AML-193 (cell line): ENCODE measurements at places on chromosomes 7 and 10.

- DNase-seq, result no peak
Observed at GRCh38 chr7:138954545-138955475, 26.4 kb downstream of the KIAA1549 start.

DNA sequence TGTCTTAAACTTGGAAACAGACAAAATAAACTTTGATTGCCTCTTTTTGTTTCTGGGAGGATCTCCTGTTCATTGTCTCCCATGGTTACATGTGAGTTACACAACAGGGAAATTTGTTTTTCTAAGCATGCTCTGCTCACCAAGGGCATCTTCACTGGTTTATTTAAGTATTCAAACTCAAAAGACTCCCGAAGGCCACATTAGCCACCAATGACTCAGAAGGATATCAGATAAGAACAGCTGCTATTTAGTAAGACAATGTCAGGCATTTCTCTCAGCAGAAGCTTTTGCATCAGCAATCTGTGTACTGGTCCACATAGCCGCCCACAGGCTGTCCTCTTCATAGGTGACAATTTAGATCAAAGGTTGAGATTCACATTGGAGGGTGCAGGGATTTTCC is 19.3 kb downstream of the OR6B1 start:
- DNase-seq, result no peak

DNA sequence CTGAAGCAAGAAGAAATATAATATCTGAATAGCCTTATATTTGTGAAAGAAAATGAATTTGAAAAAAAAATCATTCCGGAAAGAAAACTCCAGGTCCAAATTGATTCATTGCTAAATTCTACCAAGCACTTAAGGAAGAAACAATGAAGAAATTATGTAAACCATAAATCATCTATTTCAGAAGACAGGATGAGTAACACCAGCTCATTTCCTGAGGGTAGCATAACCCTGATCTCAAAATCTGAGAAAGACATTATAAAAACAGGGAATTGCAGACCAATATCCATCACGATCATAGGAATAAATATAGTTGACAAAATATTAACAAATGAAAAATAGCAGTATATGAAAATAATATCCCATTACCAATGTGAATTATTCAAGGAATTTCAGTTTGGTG is 70.1 kb upstream of the RAB18 start:
- no peak for DNase-seq

- DNase-seq, result no peak
Observed at GRCh38 chr7:111012149-111012548, 78.8 kb upstream of the LRRN3 start.

DNA sequence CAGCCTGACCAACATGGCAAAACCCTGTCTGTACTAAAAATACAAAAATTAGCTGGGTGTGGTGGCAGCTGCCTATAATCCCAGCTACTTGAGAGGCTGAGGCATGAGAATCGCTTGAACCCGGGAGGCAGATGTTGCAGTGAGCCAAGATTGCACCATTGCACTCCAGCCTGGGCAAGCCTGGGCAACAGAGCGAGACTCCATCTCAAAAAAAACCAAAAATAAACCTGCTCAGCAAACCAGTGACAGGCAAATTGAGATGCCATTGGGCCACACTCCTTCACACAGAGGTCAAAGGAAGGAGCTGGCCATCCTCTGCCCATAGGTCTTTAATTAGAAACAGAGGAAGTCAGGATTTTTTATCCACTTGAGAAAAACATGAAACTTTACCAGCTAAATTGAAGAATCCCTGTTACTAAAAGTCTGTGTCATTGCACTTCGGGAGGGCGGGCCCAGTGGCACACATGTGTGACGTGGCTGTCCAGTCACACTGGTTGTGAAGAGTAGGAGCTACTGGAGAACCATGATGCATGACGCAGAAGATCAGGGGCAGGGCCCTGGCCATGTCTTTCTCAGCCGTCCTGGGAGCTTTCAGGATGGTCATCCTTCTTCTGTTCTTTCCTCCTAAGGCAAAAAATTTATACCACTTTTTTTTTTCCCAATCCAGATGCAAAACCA is 118.3 kb upstream of the ZNF438 start:
- no peak for DNase-seq

DNA sequence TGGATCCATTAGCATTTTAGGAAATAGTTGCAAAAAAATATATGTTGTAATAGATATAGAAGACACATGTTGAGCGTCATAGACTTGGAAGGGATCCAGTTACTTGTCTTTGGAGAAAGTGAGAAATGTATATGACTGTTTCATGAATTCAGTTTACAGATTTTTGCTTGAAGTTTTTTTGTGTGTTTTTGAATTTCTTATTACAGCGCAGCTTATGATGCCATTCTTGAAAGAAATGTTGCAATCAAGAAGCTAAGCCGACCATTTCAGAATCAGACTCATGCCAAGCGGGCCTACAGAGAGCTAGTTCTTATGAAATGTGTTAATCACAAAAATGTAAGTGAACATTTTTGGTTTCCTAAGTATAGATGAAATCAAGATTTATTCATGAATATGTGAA is 98.2 kb downstream of the MAPK8 start:
- DNase-seq, result no peak

- no peak for DNase-seq
Observed at GRCh38 chr7:135448753-135449152, 61.1 kb downstream of the CNOT4 start.

DNA sequence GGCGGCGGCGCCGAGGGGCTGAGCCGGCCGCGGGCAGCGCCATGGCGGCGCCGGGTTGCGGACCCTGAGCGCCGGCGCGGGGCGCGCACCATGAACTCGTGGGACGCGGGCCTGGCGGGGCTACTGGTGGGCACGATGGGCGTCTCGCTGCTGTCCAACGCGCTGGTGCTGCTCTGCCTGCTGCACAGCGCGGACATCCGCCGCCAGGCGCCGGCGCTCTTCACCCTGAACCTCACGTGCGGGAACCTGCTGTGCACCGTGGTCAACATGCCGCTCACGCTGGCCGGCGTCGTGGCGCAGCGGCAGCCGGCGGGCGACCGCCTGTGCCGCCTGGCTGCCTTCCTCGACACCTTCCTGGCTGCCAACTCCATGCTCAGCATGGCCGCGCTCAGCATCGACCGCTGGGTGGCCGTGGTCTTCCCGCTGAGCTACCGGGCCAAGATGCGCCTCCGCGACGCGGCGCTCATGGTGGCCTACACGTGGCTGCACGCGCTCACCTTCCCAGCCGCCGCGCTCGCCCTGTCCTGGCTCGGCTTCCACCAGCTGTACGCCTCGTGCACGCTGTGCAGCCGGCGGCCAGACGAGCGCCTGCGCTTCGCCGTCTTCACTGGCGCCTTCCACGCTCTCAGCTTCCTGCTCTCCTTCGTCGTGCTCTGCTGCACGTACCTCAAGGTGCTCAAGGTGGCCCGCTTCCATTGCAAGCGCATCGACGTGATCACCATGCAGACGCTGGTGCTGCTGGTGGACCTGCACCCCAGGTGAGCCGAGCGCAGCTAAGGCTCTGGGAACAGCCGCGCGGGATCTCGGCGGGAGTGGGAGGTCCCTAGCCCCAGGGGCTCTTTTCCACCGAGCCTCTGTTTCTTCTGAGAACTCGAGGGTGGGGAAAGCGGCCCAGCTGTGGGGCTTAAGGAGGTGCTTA is at the start of gene GPR26:
TSS of gene GPR26 (plus strand) at position 38 of the 919 bp plus-strand sequence. CDS start at position 91, 53 bp downstream.
- no peak for DNase-seq

DNA sequence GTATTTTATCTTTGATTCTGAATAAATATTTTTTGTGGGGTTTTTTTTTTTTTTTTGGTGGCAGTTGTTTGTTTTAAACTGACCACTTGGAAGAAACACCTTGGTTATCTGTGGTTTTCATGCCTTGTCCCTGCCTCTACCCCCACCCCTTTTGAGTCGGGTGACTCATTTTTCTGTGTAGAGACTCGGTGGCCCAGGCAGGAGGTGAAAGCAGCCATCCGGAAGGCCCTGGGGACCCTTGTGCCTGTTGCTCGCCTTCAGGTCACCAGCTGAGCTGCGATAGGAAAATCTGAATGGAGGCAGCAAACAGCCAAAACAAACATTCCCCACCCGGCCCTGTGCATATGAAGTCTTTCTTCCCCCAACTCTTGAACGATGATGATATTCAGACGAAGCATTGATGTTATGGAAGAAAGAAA is 22.8 kb downstream of the CYP17A1 start:
- DNase-seq, result no peak

- no peak for DNase-seq
Observed at GRCh38 chr10:132404169-132404880, 7.3 kb downstream of the PWWP2B start.

DNA sequence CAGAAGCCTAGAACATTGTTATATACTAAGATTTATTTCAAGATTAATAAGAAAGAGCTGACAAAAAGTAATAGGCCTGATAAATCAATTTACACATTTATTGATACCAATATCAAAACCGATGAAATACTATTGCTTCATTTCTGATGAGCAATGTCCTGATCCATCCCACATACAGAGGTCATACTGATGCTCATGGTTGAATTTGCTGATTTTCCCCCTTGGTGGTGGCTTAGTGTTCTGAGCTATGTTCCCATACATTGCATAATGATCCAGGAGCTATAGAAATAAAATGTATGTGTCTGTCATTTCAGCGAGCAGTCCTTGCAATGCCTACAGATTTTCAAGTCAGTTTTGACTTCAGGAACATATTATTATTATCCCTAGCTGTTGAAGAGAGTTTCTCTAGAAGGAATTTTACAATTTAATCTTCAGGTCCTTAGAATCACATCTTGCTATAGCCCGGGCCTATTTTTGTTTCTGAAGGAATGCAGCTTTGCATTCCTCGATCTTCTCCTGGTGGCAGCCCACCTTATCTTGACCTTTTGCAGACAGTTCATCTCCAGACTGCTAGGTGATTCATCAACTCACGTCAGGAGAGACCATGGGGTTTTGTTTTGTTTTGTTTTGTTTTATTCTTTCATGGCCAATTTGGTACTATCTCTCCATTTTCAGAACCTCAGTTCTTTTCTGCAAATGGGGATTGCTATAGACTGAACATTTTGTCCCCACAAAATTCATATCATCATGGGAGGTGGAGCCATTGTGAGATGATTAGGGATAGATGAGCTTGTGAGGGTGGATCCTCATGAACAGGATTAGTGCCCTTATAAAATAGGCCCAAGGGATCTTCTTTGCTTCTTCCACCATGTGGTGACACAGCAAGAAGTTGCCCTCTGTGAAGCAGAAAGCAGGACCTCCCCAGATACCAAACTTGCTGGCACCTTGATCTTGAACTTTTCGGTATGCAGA is 465.6 kb upstream of the IGFBP3 start:
- no peak for DNase-seq

GRCh38 chr7:91973639-91974038 is 33.0 kb downstream of the AKAP9 start:
- DNase-seq, result no peak

DNA sequence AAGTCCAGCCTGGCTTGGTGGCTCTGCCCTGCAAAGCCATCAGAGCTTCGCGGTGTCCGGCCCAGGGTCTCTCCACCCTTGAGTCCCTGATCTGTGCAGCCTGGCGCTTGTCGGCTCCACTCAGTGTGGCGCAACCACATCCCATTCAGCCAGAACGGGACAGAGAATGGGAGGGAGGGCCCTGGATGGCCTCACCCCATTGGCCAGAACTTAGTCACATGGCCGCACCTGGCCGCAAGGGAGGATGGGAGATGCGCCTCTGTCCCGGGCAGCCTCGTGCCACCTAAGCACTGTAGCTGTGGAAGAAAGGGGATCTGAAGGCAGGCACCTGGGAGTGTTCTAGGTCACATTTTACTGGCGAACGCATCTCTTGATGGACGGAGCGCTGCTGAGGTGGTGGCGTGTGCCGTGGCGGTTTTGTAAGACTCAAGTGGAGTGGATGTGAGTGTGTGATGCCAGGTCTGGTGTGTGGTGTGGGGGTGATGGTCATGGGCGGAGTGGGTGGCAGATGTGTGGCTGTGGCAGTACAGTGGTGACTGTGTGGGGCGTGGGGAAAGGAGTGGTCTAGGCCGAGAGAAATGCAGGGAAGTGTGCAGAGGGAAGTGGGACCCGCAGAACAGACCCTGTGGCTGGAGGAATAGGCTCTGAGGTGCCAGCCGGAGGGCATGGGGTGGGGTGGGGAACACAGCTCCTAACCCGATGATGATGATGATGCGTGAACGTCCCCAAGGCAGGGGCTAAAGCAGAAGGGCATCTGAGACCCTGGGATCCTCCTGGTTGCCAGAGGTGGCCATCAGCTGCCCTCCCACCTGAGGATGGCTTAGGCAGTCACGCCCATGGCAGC is 19.0 kb downstream of the CLEC2L start:
- no peak for DNase-seq

GRCh38 chr10:123391275-123392028 is 237.2 kb downstream of the BUB3 start:
- DNase-seq, result no peak

- DNase-seq, result no peak
Observed at GRCh38 chr10:86149257-86149656, 217.3 kb downstream of the GRID1 start.

- DNase-seq, result no peak
Observed at GRCh38 chr10:32308027-32308603, 38.8 kb downstream of the EPC1 start.

- DNase-seq, result no peak
Observed at GRCh38 chr7:157204134-157204533, 65.4 kb downstream of the UBE3C start.

- no peak for DNase-seq
Observed at GRCh38 chr7:86199881-86200614, 443.7 kb upstream of the GRM3 start.

- no peak for DNase-seq
Observed at GRCh38 chr10:75803816-75804552, 372.6 kb downstream of the LRMDA start.

DNA sequence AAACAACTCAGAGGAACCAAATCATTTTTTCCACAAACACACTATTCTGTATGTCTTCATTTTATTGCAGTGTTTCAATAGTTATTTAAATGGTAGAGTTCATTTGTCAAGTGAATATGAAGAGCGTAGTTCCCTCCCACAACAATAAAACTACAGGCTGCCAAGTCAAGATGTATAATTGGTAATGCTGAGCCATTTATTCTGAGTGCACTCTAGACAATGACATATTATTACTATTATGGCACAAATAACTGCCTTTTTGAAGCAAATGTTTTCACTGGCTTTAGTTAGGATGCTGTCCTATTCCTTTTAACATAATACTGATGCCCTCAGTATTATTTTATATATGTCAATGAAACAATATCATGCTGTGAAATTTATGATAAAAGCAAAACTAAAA is 102.7 kb upstream of the PCDH15 start:
- DNase-seq, result no peak

DNA sequence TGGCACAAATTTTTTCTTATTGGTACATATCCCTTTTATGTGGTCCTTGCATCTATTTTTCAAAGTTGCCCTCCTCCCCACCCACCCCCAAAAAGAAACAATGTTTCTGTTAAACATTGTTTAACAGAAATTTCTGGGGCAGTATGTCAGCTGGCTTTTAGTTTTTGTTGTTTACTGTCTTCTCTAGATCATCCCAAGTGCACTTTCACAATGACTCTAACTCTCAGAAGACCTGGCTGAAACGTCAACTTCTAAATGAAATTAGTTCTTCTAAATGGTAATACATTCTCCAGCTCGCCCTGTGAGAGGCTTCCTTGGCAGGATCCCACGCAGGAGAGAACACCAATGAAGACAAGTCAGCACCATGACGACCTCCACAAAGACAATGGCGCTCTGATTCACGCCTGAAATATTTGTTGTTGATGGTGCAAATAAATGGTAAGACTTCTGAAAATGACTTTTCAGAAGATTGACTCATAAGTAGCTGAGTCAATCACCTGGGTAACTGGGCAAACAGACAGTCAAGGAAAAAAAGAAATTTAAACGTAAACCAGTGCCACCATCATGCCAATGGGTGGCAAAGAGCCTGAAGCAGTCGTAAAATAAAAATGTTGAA is 293.7 kb downstream of the FZD1 start:
- no peak for DNase-seq
